ENCODE measurements at places on chromosomes 5 and 9.

DNA sequence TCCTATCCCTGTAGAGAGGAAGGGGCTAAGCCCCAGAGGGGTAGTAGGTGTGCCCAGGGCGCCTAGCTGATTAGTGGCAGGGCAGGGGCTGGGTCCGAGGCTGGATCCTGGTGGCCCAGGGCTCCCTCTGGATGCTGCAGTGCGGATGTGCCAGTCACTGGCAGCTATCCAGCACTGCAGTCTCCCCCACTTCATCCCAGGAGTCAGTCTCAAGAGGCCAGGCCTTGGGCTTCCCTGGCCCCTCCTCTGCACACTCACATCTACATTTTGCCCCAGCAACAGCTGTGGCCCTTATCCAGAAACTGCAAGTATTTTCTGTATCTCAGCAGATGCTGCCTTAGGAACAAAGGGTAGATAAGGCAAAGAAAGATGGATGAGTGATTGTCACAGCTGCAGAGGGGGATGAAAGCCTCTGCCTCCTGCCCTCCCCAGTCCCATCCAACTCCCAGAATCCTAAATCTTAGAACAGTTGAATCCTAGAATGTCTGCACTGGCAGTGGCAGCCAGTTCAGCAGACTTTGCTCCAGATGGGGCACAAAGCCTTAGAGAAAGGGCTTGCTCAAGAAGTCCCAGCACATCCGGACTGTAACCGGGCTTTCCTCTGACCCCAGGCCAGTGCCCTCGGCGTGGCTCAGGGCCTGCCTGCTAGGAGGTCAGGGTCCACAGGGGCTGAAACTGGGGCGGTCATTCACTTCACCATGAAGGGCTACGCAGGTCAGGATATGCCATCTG lies 1.6 kb downstream of the ANXA6 start:
- DNase-seq: no peak

GRCh38 chr9:99008203-99008602 lies 64.5 kb downstream of the COL15A1 start:
- no peak for DNase-seq

- no peak for DNase-seq
These were observed 83.0 kb downstream of the ELAVL2 start for GRCh38 chr9:23743036-23743435.

GRCh38 chr5:140073296-140073695 lies 30.2 kb upstream of the NRG2 start:
- no peak for DNase-seq

DNA sequence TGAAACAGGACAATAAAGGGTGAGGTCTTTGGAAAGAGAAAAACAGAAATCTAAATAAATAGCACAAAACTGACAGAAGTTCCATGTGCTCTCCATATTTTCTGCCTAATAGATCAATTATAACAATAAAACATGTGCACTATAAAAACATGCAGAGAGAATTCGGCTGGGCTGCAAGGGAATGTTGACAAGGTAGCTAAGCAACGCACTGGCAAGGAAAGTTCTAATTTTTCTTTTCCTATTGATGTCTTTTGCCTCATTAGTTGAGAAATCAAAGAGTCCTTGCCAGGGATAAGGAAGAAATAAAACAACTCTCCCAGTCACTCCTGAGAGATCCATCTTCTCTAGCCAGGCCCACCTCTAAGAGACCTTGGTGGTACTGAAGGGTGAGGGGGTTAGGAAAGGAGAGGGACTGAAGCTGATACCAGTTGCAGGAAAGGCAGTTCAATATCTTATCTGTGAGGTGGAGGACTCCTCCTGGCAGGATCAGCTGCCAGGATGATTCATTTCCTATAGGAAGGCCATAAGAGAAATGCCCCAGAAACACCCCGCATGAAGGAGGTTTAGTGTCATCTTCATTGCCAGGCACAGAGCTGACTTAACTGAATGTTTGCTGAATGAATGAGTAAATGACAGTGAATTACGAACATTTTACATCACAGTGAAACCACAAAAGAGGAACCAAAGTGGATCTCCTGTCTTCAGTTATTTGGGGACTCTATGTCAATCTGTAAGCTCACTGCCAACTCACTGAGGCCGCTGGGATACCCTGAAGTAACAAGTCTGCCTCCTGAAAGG lies 63.7 kb upstream of the IFNK start:
- no peak for DNase-seq

- peak; percentile 25 for DNase-seq
These were observed 38.0 kb downstream of the PAX5 start for GRCh38 chr9:36995927-36996705.

GRCh38 chr5:64026493-64026892 lies 64.2 kb upstream of the HTR1A start:
- DNase-seq: no peak

- DNase-seq: no peak
These were observed 663.8 kb upstream of the CDH9 start for GRCh38 chr5:27701931-27702903.

- no peak for DNase-seq
These were observed 199.9 kb upstream of the CDKN2B start for GRCh38 chr9:22208846-22209585.

- DNase-seq: no peak
These were observed 2.4 kb downstream of the TTC39B start for GRCh38 chr9:15304632-15305031.

- no peak for DNase-seq
These were observed 2.7 kb upstream of the ITK start for GRCh38 chr5:157177953-157178352.

DNA sequence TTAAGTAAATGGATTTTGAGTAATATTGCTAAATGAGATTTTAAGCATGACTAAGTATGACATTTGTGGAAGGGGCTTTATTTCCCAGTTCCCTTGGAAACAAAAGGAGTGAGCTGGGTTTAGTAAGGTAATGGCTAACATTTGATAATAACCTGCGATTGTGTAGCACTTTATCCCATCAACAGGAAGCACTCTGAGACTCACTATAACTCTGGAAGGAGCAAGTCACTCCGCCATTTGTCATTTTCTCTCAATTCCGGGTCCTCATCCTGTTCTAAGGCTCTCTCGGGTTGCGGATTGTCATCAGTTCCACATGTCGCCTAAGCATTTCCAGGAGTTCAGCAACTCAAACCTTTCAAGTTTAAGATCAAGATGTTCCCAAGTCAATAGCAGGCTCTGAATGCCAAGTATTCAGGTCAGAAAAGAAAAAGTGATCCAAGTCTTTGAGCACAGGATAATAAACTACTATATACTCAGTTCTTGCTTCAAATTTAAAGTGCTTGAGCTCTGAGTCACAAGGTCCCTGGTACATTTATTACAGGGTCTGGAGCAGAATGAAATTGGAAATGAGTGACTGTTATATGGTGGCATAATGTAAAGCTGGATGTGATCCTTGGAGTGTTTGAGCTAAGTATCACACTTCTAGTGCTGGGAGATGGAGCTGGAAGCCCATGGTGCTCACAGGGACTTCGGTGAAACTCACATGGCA lies 39.3 kb downstream of the CAPSL start:
- no peak for DNase-seq

- no peak for DNase-seq
These were observed 37.8 kb upstream of the RNF20 start for GRCh38 chr9:101495810-101496209.

DNA sequence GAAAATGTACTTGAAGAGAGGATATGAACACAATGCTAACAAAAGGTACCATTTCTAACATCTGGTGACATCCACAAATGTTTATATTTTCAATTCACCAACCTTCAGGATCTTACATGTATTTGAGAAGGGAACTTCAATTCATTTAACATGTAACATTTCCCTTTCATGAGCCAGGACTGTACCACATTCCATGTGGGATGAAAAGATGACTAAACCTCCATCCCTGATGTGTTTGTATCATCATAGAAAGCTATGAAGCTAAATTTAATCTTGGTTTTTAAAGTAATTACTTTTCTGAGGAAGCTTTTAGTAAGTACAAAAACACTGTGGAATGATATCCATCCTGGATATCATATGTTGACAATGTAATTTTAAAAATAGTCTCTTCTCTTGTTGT lies 78.2 kb upstream of the GNA14 start:
- DNase-seq: no peak

GRCh38 chr9:20178197-20178596 lies 389.4 kb upstream of the SLC24A2 start:
- no peak for DNase-seq

DNA sequence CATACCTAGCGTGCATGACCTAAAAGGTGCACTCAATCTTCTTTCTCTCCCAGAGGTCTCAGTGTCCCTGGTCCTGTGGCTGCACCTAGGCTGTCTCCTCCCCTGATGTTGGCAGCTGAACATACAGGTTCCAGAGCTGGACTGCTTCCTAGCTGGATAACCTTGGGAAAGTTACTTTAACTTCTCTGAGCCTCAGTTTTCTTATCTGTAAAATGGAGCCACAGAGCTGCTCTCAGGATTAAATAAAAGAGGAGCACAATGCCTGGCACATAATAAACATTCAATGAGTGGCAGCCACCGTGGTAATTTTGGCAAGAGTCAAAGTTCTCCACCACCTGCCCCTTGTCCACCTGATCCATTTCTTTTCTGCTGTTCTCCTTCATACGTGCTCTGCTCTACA lies 14.0 kb downstream of the MORN5 start:
- no peak for DNase-seq

GRCh38 chr9:4009006-4009511 lies 290.8 kb downstream of the GLIS3 start:
- no peak for DNase-seq

GRCh38 chr5:118989816-118990215 lies 1.5 kb upstream of the DTWD2 start:
- DNase-seq: no peak

GRCh38 chr5:127425868-127426267 lies 91.6 kb upstream of the PRRC1 start:
- no peak for DNase-seq

DNA sequence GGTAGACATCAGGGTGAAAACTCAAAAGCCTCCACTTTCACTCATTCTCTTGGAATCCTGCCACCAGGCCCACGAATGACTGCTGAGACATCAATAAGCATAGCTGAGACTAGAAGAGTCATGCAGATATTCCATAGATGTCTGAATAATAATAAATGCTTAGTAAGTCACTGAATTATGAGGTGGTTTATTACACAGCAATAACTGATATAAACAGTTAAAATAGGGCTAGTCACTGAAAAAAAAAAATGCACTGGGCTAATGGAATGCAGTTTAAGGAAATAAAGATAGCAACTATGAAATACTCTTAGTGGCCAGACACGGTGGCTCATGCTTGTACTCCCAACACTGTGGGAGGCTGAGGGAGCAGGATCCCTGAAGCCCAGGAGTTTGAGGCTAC lies 262.8 kb upstream of the CDH6 start:
- DNase-seq: no peak

DNA sequence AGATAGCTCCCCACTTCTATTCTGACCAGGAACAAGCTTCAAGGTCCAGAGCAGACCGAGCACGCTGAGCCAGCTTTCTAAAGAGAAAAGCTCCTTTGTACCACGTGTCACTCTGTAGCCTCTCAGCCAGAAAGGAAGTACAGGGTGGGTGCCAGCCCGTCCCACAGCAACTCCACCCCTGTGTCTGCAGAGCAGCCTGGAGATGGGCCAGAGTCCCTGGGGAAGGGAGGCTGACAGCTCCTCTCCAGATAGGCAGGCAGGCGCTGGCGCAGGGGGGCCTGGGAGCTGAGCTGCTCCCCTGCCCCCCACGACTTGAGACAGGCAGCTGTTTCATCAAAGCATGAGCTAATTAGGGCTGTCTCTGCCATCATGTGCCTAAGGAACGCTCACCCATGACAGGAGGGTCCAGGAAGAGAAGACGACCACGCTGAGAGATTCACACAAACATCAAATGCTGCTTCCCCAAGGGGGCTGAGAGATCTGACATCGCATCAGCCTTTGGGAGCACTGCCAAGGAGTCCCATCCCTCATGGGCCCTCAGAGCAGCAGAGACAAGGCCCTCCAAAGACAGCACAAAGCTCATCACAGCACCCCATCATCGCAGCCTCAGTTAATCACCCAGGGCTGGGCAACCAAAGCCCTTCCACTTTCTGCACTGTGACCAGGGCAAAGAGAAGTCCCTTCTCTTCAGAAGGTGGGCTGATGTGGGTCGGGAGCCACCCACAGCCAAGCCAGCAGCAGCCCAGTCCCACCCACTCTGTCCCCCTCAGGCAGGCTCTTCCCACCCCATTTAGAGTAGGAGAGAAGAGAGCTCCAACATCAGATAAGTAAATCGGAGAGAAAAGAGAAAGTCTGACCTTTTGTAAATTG lies 78.5 kb upstream of the LRRTM2 start:
- DNase-seq: no peak

GRCh38 chr5:65363499-65363898 lies 118.2 kb downstream of the ADAMTS6 start:
- DNase-seq: no peak

DNA sequence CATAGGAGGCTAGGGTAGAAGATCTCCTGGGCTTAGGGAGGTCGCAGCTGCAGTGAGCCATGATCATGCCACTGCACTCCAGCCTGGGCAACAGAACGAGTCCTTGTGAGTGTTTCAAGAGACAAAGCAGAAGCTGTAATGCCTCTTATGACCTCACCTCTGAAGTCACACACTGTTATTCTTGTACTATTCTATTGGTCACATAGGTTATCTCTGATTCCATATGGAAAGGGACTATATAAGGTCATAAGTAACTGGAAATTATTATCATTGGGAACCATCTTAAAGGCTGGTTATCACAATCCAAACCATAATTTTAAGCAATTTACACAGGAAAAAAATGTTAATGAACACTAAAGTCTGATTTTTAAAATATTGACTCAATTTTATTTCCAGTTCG lies 17.9 kb upstream of the AFF4 start:
- DNase-seq: no peak

DNA sequence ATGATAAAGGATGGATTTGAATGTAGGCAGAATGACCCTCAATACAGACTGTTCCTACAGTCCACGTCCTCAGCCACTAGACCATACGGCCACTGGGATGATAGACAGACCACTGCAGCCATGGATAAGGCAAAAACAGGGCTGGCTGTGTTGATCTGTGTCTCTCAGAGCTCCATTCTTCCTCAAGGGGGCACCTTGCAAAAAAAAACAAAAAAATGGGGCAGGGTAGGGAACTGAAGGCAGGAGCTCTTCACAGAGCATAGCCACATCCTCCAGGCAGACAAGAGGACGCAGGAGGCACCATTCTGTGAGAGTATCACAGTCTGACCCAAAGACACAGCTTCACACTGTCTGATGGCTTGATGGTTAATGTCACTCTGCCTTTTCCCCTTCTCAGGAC lies 61.2 kb upstream of the GABRP start:
- DNase-seq: no peak

DNA sequence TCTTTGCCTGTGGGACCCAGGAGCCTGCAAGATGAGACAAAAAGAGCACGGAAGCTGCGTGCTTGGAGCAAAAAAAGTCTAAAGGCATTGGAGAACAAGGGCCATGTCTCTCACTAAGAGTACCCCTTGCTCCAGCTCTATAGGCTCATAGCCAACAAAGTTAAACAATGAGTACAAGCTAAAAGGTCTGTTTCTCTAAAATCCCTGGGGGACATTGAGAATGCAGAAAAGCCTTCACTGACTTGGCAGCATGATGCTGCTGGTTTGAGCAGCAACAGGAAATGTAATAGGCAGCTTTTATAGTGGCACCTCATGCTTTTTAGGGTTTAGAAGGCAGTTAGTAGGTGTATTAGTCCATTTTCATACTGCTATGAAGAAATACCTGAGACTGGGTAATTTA lies 287.5 kb downstream of the SMARCA2 start:
- DNase-seq: no peak

- no peak for DNase-seq
These were observed 108.7 kb downstream of the MAST4 start for GRCh38 chr5:66704790-66705425.

- no peak for DNase-seq
These were observed 128.0 kb downstream of the FANCC start for GRCh38 chr9:95189251-95190098.

GRCh38 chr9:85408494-85408893 lies 333.3 kb downstream of the AGTPBP1 start:
- no peak for DNase-seq
